ENCODE measurements at places on chromosomes 11 and 22. TPM values are rescaled to one million over a fixed set of nuclear protein-coding genes. Genes with fewer than 3 reads are reported as not detected.

GRCh38 chr11:68927280-68928135 lies 23.8 kb downstream of the IGHMBP2 start:
- H3K27ac ChIP-seq, result no peak overlapping the region
- no peak for DNase-seq
- H3K36me3 ChIP-seq, result peaks cover 71% of the 10 kb centered on the region
- H3K4me1 ChIP-seq, result peaks cover 6% of the 10 kb centered on the region
- H3K4me3 ChIP-seq, result no peak overlapping the region

- DNase-seq, result no peak
- H3K4me3 ChIP-seq, result no peak overlapping the region
- H3K4me1 ChIP-seq, result no peaks in the 10 kb centered on the region
- H3K27ac ChIP-seq, result no peak overlapping the region
Measured at GRCh38 chr11:57368106-57368844, 12.7 kb downstream of the PRG3 start.

- no peak for DNase-seq
- no peak overlapping the region for H3K4me3 ChIP-seq
- H3K27ac ChIP-seq, result no peak overlapping the region
- no peaks in the 10 kb centered on the region for H3K27me3 ChIP-seq
- no peaks in the 10 kb centered on the region for H3K36me3 ChIP-seq
- H3K4me1 ChIP-seq, result no peaks in the 10 kb centered on the region
Measured at GRCh38 chr11:5922749-5923426, 19.2 kb upstream of the OR56A3 start.

- H3K36me3 ChIP-seq, result peaks cover 45% of the 10 kb centered on the region
- no peak overlapping the region for H3K4me3 ChIP-seq
- H3K27ac ChIP-seq, result no peak overlapping the region
- peaks cover 2% of the 10 kb centered on the region for H3K4me1 ChIP-seq
- no peak for DNase-seq
Measured at GRCh38 chr11:765802-766091, 11.5 kb downstream of the GATD1 start.

DNA sequence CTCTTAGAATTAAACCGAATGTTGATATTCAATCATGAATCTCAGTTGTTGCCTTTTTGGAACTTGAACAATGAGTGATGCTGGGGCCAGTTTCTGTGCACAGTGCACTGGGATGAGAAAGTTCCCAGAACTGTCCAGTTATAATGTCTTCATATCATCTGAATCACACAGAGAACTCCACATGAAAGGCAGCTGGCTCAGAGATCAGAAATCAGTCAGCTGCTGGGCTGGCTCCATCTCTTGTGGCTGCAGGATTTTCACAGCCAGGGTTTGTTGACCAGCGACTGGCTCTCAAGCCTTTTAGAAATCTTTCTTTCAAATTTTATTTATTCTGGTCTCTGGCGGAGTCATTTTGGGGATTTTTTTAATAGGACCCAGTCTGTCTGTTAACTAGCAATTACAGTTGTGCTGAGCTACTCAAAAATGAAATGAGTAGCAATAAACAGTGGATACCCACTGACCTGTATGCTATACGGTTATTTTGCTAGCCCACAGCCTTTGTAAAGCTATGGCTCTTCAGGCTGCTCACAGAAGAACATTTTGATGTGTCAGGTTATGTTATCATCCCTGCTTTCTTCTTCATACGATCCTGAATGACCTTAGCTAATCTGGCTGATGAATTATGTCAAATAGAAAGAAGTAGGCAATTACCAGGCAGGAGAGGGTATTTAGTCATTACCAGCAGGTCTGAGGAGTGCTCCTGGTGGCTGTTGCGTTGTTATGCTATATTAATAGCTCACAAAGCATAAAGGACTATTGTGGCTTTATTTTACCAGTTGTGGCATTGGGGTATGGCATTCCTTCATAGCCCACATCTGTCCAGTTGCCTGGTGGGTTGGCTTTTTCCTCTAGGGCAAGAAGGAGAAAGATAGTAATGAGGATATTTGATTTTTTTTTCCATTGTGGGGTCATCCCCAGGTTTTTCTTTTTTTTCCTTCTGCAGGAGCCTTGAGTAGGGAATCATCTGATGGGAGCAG lies 3.6 kb downstream of the FAT3 start:
- no peaks in the 10 kb centered on the region for H3K4me1 ChIP-seq
- peaks cover 42% of the 10 kb centered on the region for H3K27me3 ChIP-seq
- no peak overlapping the region for H3K4me3 ChIP-seq
- no peaks in the 10 kb centered on the region for H3K36me3 ChIP-seq
- no peak for DNase-seq

DNA sequence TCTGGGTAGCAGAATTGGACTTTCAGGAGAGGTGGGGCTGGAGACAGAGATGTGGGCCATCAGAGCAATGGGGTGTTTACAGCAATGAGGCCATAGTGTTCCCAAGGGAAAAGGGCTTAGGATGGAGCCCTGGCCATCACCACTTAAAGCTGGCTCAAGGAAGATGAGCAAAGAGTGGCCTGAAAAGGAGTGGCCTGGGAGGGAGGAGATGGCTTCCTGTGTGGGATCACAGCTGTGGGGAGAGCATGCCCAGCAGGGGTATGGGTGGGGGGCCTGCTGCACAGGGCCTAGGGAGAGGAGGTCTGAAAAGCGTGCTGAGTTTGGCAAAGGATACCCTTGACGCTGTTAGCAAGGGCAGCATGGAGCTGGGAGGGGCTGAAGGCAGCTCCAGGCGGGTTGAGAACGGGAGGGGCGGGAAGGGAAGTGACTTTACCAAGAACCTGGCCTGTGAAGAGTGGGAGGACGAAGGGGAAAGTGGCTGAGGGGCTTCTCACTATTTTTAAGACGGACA lies 13.9 kb downstream of the LRRC32 start:
- no peaks in the 10 kb centered on the region for H3K36me3 ChIP-seq
- no peak for DNase-seq
- H3K27ac ChIP-seq, result peak overlapping the region; percentile 55

- no peak overlapping the region for H3K4me3 ChIP-seq
- no peaks in the 10 kb centered on the region for H3K36me3 ChIP-seq
- H3K4me1 ChIP-seq, result peaks cover 3% of the 10 kb centered on the region
Measured at GRCh38 chr11:9639099-9639498, 24.8 kb upstream of the SWAP70 start.

GRCh38 chr11:120146413-120147093 lies 8.6 kb upstream of the TRIM29 start:
- H3K36me3 ChIP-seq, result no peaks in the 10 kb centered on the region
- peaks cover 28% of the 10 kb centered on the region for H3K27me3 ChIP-seq
- H3K4me1 ChIP-seq, result no peaks in the 10 kb centered on the region
- no peak for DNase-seq
- no peak overlapping the region for H3K4me3 ChIP-seq
- no peak overlapping the region for H3K27ac ChIP-seq

- H3K4me3 ChIP-seq, result no peak overlapping the region
- H3K27me3 ChIP-seq, result peaks cover 8% of the 10 kb centered on the region
- no peak for DNase-seq
Measured at GRCh38 chr11:123145220-123145619, 49.8 kb downstream of the CLMP start.

DNA sequence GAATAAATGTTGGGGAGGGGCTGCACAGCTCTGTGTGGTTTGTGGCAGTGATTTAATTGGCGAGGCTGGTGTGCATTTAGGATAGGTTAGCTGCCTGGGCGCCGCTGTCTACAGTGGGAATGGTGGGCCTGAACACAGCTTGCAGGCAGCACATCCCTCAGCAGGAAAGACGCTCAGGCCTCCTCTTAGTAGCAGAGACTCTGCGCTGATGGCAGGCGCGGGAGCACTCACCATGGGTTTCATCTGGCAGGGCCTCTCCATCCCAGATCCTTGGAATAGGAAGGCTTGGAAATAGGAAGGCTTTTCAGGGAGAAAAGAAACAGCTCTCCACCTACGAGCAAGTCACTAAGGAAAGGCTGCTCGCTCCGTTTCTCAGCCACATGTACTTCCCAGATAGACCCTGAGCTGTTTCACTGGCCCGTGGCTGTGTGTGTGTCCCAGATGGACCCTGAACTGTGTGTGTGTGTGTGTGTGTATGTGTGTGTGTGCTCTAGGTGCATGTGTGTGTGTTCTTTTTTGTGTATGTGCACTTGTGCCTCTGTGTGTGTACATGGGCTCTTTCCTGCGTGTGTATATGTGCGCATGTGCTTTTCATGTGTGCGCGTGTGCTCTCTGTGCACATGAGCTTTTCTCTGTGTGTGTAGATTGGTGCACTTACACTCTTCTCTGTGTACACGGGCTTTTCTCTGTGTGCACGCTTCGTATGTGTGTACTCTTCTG lies 144.0 kb downstream of the TBC1D22A start:
- no peak overlapping the region for H3K27ac ChIP-seq
- H3K27me3 ChIP-seq, result no peaks in the 10 kb centered on the region
- H3K4me1 ChIP-seq, result no peaks in the 10 kb centered on the region
- no peaks in the 10 kb centered on the region for H3K36me3 ChIP-seq
- no peak for DNase-seq

GRCh38 chr11:82864268-82864667 lies 36.0 kb downstream of the PRCP start:
- H3K4me3 ChIP-seq, result no peak overlapping the region
- DNase-seq, result peak; percentile 34
- peaks cover 10% of the 10 kb centered on the region for H3K4me1 ChIP-seq
- H3K27ac ChIP-seq, result no peak overlapping the region
- no peaks in the 10 kb centered on the region for H3K27me3 ChIP-seq

GRCh38 chr11:34899633-34900016 lies 16.6 kb downstream of the APIP start:
- no peaks in the 10 kb centered on the region for H3K27me3 ChIP-seq
- no peak for DNase-seq

DNA sequence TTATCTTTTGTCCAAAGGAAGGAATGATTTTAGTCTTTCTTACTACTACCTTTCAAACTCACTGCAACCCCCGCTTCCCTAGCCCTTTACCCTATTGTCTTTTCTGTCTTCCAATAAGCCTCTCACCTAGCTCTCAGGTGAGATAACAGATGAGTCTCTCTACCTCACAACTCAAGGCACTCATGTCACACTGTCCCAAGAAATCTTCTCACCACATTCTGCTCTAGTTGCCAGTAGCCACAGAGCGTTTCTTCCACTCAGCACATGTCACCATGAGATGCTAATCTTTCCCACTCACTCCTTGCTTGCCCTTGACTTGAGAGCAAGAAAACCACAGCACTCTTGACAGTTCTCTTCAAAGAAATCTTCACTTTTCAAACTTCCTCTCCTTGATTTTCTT lies 32.7 kb upstream of the TMEM41B start:
- no peaks in the 10 kb centered on the region for H3K36me3 ChIP-seq
- H3K27ac ChIP-seq, result peak overlapping the region; percentile 5
- peaks cover 8% of the 10 kb centered on the region for H3K27me3 ChIP-seq
- peak; percentile 37 for DNase-seq
- H3K4me1 ChIP-seq, result peaks cover 33% of the 10 kb centered on the region

- H3K27ac ChIP-seq, result no peak overlapping the region
- no peaks in the 10 kb centered on the region for H3K27me3 ChIP-seq
- no peak overlapping the region for H3K4me3 ChIP-seq
- no peaks in the 10 kb centered on the region for H3K36me3 ChIP-seq
- H3K4me1 ChIP-seq, result no peaks in the 10 kb centered on the region
Measured at GRCh38 chr11:81687057-81687456, 1046.6 kb downstream of the FAM181B start.

DNA sequence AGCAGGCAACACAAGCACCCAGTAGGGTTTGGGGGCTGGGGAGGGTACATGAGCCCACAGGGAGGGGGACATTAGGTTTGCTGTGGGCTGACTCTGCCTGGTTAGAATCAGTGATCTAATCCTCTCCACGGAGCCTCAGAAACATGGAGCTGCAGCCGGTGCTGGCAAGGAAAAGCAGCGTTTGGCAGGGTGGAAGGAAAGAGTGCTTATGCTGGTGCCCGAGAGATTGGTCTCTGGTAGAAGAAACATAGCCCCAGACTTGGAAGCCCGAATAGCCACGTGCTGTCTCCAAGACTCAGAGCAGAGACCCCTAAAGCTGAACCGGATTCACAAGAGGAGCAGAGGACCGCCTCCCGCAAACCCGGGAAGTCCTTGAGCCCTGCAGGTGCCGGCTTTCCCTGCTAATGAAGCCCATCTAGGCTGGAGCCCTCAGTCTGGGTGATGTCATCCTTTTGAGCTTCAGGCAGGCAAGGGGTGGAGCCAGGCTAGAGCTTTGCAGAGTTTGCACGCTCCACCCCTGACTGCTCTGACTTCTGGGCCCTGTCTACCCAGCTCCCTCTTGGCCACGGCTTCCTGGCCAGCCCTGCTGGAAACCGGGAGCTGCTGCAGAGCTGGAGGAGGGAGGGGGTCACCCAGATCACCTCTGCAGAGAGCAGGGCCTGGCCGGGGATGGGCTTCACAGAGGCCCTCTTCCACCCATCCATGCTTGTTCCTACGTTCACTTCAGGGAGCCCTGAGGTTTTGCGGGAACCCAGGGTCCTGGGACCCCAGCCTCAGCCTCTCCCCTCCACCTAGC lies 35.0 kb upstream of the JAM3 start:
- peak; percentile 90 for DNase-seq
- peak overlapping the region; percentile 85 for H3K27ac ChIP-seq
- H3K4me3 ChIP-seq, result peak overlapping the region; percentile 56
- H3K36me3 ChIP-seq, result peaks cover 5% of the 10 kb centered on the region
- no peaks in the 10 kb centered on the region for H3K27me3 ChIP-seq

GRCh38 chr11:30206249-30206996 lies 24.4 kb upstream of the FSHB start:
- H3K4me1 ChIP-seq, result peaks cover 4% of the 10 kb centered on the region
- DNase-seq, result no peak
- H3K27me3 ChIP-seq, result peaks cover 2% of the 10 kb centered on the region
- H3K27ac ChIP-seq, result no peak overlapping the region
- no peaks in the 10 kb centered on the region for H3K36me3 ChIP-seq
- H3K4me3 ChIP-seq, result no peak overlapping the region

DNA sequence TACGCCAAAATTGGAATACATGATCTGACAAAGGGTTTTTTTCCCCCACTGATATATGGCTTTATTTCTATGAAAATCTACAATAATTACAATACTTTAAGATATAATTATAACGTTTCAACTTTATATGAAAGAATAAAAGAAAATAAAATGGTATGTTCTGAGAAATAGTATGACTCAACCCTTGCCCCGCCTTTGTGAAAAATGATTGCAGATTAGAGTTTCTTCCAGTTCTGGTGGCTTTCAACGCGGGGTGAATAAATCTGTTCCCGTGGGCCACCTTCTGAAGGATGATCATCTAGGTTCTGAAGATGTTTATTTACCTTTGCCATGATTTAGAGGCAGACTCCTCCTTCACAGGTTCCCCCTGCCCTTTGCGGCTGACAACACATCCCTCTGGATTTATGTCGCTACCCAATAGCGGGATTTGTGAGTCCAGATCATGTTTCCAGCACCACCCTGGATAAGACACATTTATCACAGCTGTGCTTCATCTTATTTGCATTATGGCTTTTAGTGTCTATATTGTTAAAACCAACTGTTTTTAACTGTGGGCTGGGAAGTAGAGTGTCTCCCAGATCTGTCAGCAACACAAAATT lies 607.0 kb upstream of the KIRREL3 start:
- no peaks in the 10 kb centered on the region for H3K4me1 ChIP-seq
- no peaks in the 10 kb centered on the region for H3K27me3 ChIP-seq
- no peaks in the 10 kb centered on the region for H3K36me3 ChIP-seq
- H3K4me3 ChIP-seq, result no peak overlapping the region
- H3K27ac ChIP-seq, result no peak overlapping the region

OSBP2 gene
- 0.42 TPM for total RNA-seq
